IMR-90 (cell line): ENCODE measurements at places on chromosomes 2 and 18. TPM values are rescaled to one million over a fixed set of nuclear protein-coding genes. Genes with fewer than 3 reads are reported as not detected.

DNA sequence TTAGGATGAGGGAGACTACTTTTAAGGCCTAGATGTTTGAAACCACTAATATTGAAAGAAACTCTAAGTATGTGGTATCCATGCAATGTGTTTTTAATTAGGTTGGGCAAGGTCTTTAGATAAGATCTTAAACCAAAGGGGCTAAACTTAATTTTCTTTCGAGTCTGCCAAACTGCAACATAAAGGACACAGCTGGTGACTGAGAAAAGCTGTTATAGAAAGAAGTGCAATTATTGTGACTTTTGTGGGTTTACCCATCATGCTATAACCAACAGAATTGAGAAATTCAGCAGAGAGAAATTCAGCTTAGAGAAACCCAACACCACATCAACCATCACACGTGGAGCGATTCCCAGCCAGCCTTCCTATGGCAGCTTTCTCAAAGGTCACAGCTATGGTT, 119.5 kb upstream of the LMAN1 start:
- DNase-seq: peak; percentile 47

DNA sequence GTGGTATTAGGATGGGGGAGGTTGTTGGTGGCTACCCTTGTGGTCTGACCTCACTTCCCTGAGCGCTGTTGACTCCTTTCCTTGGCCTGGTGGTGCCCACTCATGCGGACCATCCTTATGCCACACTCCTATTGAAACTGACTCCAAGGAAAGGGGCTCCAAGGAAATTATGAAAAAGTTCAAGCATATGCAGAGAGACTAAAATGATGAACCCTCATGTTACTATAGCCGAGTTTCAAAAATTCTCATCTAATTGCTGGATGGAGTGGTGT, 96.2 kb upstream of the STPG4 start:
- no peak for DNase-seq

DNA sequence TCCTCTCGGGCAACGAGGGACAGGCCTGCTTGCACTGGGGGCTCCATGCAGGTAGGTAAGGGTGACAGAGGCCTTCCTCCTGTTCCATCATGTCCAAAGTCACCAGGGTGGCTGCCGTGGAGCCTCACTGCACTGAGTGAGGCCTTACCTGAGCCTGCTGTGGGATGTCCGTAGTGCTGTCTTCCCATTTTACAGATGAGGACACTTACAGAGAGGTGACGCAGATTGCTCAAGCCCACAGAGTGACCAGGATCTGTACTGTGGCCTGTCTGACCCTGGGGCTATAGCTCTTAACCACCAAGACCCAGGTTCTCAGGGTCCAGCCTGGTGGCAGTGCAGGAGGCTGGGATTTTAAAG, 5.4 kb downstream of the ATOH8 start:
- no peak for DNase-seq

GRCh38 chr2:105121434-105121833, 83.6 kb downstream of the MRPS9 start:
- DNase-seq: no peak

DNA sequence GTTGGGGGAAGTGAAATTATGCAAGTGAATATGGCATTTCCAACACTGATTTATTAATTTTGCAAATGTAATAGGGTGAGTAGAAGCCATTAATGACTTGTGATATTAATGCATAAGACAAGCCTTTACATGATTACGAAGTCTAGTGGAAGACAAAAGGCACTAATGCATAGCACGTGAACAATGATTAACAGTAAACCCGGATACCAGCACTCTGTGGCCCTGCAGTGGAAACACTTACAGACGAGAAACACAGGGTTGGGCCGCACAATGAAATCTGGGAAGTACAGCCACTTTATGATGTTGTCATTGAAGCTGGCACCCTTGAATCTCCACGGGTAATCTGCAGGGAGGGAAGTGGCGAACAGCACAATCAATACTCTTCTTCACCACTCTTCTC, 233.4 kb downstream of the NAPG start:
- DNase-seq: no peak

DNA sequence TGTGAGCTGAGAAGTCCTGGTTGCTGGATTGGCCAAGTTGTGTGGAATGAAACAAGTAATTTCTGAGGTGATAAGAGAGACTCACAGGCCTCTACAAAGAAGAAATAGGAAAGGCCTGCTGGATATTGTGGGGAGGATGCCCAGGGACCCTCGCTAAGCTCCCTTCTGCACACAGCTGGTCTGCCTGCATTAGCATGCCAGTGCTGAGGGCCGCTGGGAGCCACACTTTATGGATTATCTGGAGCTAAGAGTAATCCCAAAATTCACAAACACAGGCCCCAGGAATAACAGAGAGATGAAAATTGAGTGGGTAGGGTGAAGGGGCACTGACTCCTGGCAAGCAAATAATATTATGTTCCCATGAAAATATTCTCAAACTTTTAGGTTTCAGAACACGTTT, 114.9 kb upstream of the SIX3 start:
- DNase-seq: no peak

GRCh38 chr2:36871068-36871707, 95.1 kb downstream of the STRN start:
- DNase-seq: no peak

DNA sequence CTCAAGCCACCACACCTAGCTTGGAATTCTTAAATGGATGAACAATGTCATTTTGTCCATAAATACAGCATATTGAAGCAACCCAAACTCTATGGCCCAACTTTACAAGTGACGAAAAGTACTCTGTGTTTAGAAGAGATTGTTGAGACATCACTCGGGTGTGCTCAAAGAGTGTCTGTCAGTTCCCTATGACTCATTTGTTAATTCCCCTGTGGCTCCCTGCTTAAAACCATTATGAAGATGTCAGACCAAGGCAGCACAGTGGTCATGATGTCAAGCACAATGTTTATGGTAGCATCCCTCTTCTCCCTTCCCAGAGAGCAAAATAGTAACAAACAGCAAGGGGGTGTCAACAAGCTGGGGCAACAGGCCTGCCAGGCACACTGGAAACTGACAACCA, 3.0 kb downstream of the LYG1 start:
- DNase-seq: peak; percentile 4

DNA sequence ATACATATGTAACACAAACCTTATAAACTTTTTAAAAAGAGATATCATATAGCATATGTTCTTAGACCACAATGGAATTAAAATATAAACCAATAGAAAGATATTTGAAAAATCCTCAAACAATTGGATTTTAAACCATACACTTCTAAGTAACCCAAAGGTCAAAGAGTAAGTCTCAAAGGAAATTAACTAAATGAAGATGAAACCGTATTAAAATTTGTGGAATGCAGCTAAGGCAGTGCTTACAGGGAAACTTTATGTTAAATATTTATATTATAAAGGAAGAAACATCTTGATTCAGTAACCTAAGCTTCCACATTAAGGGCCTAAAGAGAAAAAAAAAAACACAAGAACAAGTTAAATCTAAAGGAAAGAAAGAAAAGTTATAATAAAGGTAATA, 966.1 kb downstream of the SLC4A3 start:
- peak; percentile 65 for DNase-seq

DNA sequence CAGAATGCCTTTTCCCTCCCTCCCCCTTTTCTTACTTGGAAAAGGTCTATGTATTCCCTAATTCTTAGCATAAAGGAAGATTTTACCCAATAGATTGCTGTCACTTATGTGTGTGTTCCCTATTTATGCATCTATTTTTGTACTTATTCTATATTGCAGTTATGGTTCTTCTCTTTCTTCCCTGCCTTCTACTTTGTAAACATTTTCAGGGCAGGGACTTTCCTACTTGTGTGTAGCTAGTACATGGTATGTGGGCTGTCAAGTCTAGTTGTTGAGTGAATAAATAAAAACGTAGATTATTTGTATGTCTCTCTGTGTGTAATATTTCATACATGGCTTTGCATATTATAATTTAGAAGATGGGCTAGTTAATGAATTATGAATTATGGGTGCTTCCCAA, 45.3 kb downstream of the PSMD14 start:
- peak; percentile 37 for DNase-seq

DNA sequence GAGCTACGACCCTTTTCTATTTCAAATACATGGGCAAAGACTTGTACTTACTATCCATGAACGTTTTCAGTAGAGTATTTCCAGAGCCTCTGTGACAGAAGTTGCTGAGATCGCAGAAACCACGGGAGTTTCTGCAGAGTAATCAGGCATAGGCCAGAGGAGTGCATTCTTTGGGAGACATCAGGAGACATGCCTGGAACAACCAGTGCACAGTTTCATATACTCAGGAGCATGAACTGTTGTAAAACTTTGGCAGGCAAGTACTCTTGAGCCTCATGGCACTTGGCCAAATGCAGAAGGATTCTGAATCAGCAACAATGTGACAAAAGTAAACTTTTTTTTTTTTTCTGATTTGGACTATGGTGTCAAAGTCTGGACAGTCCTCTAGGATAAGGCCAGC, 307.1 kb downstream of the GRB14 start:
- no peak for DNase-seq

- no peak for DNase-seq
These were observed 23.9 kb downstream of the RAB31 start for GRCh38 chr18:9732031-9732430.

GRCh38 chr18:9016633-9017166, 85.8 kb upstream of the NDUFV2 start:
- DNase-seq: peak; percentile 9

- DNase-seq: no peak
These were observed 4.3 kb upstream of the ARHGEF4 start for GRCh38 chr2:130832296-130832940.

- peak; percentile 89 for DNase-seq
These were observed 14.0 kb downstream of the PXDN start for GRCh38 chr2:1730015-1730927.

GRCh38 chr2:228675646-228676045, 494.2 kb upstream of the SPHKAP start:
- DNase-seq: no peak

- DNase-seq: peak; percentile 9
These were observed 636.2 kb downstream of the EPHA4 start for GRCh38 chr2:220935789-220936321.

DNA sequence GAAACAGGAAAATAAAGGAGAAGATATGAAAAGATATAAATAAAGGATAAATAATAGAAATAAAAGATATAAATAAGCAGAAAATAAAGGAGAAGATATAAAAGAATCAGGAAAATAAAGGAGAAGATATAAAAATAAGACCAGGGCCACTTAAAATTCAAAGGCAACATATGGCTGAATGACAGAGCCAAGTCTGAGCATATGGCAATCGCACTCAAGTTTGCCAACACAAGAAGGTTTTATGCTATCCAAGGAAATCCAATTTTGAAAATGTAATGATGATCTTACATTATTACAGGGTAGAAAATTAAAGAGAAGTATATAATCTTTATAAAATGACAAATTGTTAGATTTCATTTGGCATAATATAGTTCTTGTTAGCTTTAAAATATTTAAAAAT, 33.6 kb downstream of the USP40 start:
- no peak for DNase-seq

DNA sequence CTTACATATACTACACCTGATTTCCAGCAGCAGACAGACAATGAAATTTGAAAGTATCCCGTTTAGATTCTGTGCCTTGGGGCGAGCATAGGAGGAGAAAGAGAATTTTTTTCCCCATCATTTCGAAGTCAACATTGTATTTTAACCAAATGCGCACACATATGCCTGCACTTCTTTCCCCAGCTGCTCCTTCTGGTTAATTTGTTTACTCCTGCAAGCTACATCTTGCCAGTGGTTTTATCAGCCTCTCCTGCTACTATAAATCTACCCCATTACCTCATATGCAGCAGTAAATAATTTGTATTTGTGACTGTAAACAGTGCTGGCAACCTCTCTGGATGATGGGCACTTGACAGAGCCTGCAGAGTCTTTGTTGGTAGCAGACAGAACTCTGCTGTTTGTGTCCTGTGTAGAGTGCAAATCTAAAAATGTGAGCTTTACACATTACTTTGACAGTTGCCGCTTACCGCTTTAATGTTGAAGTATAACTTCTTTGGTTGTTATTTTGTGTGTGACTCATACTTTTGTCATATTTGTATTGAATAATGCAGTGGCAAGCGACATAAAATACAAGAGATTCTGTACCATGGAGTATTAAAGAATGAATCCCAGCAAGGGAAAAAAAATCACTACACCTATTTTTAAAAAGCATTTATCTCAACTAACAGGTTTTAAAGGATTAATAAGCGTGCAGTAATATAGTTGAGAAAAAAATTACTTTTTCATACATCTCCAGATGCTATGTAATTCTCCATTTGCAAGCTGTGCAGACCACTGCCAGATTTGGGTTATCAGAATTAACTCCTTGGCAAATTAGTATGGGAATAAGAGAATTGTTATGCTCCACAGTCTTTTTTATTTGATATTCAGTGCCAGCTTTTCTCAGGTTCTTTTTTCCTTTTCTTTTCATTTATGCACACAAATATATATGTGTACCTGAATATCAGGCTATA, 536.8 kb downstream of the XIRP2 start:
- DNase-seq: no peak

DNA sequence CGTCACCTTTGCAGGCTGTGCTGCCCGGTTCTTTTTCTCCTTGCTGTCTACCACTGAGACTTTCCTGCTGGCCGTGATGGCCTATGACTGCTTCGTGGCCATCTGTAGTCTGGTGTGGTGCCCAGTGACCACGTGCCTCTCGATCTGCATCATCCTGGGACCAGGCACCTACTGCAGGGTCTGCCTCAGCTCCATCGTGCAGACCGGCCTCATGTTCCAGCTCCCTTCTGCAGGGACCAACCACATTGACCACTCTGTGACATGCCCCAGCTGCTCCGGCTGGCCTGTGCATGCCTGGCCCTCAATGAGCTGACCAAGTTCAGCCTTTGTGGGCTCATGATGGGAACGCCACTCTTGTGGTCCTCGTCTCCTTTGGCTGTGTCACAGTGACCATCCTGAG, 26.7 kb downstream of the COPS9 start:
- no peak for DNase-seq

DNA sequence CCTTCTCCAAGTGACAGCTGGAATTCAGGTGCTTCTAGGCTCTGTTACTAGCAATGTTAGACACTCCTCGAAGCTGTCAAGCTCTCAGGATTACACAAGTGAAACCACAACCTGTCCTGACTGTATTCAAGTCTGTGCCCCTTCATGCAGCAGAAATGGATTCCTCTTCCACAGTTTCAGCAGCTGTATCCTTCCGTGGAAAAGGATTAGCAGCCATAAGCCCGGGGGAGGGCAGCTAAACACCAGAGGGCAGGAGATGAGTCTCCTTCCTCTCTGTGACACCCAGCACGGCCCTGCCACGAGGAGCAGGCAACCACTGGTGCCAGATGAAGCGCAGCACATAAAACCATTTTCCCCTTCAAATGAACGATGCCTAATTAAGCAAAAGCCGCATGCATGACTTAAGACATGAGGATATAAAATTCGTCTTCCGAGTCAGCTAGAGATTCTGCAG, 1.2 kb downstream of the ST3GAL5 start:
- DNase-seq: peak; percentile 40

TIGD1 gene
- 2.7 and 2.8 TPM in 2 replicates for total RNA-seq

CRYBA2 gene
- total RNA-seq: not detected in 2 replicates

VAMP8 gene
- total RNA-seq: 0.83 and 0.90 TPM in 2 replicates

ICA1L gene
- 1.8 and 1.9 TPM in 2 replicates for total RNA-seq

GAL3ST2 gene
- total RNA-seq: not detected in 2 replicates

ABHD1 gene
- total RNA-seq: not detected in 2 replicates

KDSR gene
- 21.5 and 23.3 TPM in 2 replicates for total RNA-seq

LIMS1 gene
- total RNA-seq: 125 and 131 TPM in 2 replicates

MAP3K19 gene
- not detected in 2 replicates for total RNA-seq

C2orf81 gene
- under 0.01 and 0.18 TPM in 2 replicates for total RNA-seq

CENPO gene
- 24.2 and 27.2 TPM in 2 replicates for total RNA-seq

KCNF1 gene
- 0.54 and 0.56 TPM in 2 replicates for total RNA-seq

TCF7L1 gene
- total RNA-seq: 0.72 and 1.1 TPM in 2 replicates

POLR1B gene
- total RNA-seq: 22.8 and 24.6 TPM in 2 replicates

C2orf80 gene
- total RNA-seq: not detected in 2 replicates

CEBPZOS gene
- total RNA-seq: 16.8 and 23.3 TPM in 2 replicates
